Iris pigment epithelial cell (primary cell): ENCODE measurements at places on chromosomes 2 and 18.

GRCh38 chr2:195505701-195506100 lies 151.3 kb upstream of the SLC39A10 start:
- no peak for DNase-seq

- no peak for DNase-seq
Measured at GRCh38 chr2:101795033-101795432, 97.5 kb downstream of the MAP4K4 start.

DNA sequence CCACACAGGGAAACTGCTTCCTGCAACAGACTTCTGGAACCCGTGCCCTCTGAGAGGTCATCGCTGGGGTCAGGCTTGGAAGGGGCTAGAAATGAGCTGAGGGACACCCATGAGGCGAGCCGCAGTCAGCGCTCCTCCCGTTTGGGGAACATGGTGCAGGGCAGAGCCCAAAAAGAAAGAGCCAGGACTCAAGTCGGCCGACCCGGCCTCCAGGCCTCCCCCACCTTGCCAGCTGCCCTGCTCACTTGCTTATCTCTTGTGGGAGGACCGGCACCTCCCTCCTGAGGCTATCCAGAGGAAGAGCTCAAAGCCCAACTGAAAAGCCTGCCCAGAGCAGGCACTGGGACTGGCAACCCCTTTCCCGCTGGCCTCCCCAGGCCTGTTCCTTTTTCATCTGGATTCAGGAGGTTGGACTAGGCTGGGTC lies 43.6 kb downstream of the SCTR start:
- no peak for DNase-seq

- no peak for DNase-seq
Measured at GRCh38 chr18:35619941-35620340, 38.4 kb downstream of the GALNT1 start.

DNA sequence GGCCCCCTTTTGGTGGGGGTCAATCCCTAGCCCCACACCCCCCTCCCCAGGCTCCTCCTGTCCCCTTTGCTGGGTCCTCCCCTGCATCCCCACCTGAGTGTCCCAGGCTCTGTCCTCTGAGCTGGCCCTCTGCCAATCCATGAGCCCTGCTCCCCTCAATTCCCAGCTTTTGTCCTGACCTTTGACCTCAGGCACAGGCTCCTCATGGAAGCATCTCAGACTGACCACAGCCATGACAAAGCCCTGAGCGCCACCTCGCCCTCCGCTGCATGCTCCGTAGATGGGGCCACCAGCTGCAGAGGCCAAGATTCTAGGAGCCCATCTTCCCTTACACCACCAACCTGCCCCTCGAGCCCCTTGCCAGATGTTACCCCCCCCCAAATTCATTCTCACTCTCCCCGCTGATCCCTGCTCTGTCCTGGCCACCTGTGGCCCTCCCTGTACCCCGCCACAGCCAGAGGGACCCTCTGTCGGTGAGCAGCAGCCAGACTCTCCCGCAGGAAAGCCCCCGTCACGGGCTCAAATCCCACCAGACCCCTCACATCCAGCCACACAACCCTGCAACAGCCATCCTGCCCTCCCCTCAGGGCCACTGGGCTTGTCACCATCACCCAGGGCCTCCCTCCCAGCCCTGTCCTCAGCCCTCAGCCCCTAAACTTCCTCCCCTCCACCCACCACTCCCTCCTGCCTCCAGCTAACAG lies 206.0 kb downstream of the MGAT5 start:
- no peak for DNase-seq

- DNase-seq = peak; percentile 25
Measured at GRCh38 chr18:23133860-23134779, 1.2 kb upstream of the CABLES1 start.

- peak; percentile 99 for DNase-seq
Measured at GRCh38 chr2:37802899-37803379, 122.1 kb upstream of the RMDN2 start.

DNA sequence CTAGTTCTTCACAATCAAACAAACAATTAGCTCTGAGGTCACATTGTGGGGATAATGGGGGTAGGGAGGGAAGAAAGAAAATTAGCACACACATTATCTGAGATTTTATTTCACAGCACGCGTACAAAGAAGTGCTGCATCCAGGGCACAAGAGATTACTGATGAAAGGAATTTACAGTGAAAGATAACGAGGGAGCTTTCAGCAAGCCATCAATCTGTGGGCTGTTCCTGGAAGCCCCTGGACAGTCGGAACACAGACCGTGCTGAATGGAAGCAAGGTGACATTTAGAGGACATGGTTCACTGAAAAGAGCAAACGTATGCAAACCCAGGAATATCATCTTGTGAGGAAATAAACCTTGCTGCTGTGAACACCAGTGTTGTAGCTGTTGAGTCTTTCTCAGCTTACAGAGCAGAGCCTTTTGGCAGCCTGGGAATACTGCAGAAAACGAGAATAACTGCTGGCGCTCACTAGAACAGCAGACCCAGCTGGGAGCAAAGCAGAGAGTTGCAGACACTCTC lies 63.2 kb downstream of the SCG2 start:
- DNase-seq = no peak
